ENCODE measurements at places on chromosomes 1 and 21.

GRCh38 chr1:204041232-204041767 lies 31.6 kb upstream of the SOX13 start:
- no peak for DNase-seq

DNA sequence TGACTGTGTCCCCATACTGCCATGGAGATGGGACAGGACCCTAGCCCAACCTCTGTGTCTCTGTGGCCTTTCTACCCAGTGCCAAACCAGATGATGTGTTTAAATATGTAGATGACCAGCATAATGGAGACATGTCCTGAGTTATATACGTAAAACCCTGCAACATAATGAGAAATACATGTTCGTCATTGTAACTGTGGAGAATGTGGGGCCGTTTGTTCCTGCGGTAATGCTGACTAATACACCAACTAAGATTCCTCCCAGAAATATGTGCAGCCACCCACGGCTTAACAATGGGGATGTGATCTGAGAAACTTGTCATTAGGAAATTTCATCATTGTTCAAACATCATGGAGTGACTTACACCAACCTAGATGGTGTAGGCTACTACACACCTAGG lies 71.7 kb upstream of the SIM2 start:
- DNase-seq = no peak

GRCh38 chr1:224881762-224882211 lies 47.7 kb upstream of the DNAH14 start:
- no peak for DNase-seq

- DNase-seq = no peak
Observed at GRCh38 chr1:223819730-223820514, 25.8 kb downstream of the TP53BP2 start.

All from D721Med (cell line).